Left forelimb (tissue), 1 donor: ENCODE measurements at places on chromosomes 16 and 17.

DNA sequence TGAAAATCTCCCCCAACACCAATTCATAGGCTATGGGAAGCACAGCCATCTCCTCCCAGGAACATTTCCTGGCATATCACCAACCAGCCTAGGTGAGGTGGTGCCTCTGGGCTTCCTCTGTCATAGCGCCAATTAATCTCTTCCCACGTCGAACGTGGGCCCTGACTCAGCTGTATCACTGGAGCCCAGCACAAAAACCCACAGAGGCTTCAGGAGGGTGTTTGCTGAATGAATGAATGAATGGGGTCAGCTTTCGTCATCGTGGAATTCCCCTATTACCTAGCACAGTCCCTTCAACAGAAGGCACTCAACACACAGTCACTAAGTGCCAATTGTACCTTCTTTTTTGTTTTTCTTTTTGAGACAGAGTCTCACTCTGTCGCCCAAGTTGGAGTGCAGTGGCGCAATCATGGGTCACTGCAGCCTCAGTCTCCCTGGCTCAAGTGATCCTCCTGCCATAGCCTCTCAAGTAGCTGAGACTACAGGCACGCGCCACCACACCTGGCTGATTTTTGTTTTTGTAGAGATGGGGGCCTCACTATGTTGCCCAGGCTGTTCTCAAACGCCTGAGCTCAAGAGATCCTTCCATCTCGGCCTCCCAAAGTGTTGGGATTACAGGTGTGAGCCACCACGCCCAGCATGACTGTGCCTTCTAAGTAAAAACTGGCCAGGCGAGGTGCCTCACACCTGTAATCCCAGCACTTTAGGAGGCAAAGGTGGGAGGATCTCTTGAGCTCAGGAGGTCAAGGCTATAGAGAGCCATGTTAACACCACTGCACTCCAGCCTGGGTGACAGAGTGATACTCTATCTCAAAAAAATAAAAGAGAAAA lies 4.1 kb downstream of the ZNF688 start:
- no peak for DNase-seq

DNA sequence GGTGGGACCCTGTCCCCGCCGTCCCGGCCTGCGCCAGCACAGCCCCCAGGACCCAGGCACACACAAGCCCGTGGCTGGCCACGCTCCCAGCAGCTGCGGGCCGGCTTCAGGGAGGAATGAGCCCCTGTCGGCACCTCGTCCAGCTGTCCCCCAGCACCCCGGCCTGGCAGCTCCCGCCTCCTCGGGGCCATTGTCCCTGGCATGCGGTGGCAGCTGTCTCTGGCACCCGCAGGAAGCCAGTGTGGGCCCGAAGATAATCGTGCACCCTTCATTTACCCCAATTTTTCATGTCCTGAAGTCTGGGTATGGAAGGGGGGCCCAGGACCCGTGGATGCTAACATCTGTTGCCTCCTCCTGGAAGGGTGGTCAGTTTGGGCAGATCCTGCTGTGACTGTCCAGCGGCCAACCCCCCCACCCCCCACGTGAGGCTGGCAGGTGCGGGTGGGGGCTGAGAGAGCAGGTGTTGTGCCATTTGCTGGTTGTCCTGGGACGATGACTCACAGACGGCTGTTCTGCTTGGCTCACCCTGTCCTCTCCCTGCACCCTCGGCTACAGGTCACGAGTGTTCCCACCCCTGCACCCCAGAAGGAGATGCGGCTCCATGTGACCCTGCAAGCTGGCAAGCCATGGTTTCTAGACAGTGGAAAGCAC lies 4.0 kb upstream of the LMF1 start:
- DNase-seq = no peak

GRCh38 chr17:76952402-76952801 lies 84.2 kb downstream of the MGAT5B start:
- DNase-seq = no peak

- no peak for DNase-seq
Measured at GRCh38 chr17:79223953-79224352, 149.3 kb downstream of the ENGASE start.

GRCh38 chr16:7083096-7083495 lies 249.5 kb upstream of the RBFOX1 start:
- DNase-seq = no peak

DNA sequence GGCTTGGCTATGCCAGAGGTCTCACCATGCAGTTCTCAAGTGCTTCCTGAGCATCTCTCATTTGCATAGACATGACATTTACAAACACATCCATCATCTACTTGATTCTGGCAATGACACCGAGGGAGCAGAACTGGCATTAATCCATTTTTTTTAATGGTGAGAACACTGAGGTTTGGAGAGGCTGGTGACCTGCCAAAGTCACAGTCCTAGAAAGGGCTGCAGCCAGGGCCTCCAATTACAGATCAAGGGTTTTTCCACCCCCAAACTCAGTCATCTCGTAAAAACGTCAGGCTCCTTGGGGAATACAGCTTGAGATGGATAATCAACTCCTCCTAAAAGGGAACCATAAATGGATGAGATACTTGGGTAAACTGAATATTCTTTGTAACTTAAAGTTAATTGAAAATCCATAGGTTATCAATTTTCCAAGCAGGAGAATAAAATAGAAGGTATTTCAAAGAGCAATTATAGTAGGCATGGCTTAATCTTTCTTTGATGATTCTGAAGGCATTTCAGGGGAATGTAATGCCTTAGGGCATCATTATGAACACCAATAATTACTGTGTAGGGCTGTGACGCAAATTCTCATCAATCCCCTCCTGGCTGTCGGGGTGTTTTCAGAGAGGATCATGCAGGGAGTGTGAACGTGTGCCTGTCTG lies 9.4 kb upstream of the MEOX1 start:
- DNase-seq = no peak

DNA sequence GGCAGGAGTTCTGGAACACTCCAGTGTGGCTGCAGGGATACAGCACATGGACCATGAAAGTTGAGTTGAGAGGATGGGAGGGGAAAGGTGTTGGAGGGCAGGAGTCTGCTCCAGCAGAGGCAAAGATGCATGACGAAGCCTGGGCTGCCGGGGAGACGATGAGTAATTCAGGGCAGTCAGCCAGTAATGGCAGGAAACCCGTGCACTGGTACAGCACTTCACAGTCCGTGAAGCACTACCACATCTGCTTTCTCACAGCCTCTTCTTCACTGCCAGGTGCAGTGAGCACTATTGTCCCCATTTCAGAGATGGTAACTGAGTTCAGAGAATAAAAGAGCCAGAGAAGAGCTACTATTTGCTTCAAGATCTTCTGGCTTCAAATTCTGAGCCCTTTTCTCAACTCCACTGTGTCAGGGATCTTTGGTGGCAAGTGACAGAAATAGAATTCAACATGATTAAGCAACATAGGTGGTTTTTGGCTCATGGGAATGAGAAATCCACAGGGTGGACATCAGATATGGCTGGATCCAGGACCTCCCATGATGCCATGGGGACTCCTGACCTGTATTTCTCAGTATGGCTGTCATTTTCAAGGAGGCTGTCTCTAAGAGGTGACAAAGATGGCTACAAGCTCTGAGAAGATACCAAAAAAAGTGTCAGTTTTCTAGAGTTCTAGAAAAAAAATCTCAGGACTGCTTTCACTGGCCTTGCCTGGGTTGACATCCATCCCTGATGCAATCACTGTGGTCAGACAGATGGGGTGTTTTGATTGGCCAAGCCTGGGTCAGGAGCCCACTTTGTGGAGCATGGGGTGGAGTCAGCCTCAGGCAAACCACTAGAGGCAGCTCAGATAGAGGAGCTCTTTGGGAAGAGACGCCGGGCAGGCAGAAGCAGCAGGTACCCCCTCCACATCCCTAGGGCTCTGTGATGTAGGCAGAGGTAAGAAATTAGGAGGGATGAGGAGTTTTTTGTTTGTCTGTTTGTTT lies 24.7 kb downstream of the IL21R start:
- DNase-seq = peak; percentile 28

DNA sequence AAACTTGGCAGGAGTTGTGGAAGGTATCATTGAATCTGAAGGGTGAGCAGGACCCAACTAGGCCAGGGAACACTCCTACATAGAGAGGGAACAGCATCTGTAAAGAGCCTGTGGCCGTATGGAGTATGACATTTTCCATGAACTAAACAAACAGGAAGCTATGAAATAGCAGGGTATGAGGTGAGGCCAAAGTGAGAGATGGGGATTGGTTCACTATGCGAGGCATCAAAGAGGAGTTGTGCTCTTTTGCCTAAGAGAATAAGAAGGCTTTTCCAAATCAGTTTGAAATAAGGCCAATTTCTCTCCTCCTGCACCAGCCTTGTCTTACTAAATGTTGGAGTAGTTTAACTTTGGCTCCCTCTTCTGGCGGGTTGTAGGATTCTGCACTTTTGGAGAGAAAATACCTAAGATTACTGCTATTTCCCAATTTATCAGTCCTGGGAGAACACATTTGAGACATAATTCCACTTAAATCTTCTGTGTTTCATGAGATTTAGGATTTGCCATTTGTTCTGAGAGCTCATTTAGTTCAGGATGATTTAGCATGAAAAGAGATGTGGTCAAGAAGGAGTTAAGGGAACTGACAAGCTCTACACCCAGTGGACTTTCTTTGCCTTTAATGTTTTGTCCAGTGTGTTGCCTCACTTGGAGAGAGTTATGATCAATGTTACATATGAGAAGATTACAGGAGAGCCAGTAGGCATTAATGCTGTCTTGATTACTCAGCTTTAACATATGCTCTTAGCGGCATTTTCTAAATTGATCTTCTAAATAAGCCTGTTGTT lies 55.4 kb downstream of the TNRC6C start:
- DNase-seq = no peak

DNA sequence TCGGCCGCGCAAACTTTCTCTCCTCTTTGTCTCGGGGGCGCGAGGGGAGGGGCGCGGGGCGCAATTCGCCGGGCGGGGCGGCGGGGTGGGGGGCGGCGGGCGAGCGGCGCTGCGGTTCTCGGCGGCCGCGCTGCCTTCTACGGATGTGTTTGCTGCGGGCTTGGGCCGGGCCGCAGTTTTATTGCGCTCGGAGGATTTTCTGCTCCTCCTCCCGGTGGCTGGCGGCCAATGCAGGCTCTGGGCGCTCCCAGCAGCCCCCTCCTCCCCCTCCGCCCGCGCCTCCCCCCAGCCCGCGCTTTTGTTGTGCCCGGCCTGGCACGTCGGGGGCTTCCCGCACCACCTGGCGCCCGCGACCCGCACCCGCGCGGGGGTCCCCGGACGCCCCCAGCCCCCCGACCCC lies at the start of gene TIMP2:
Gene TIMP2, minus strand, starts transcription at position 154 of the 400 bp plus-strand sequence. CDS start 299 bp downstream, outside the sequence.
- DNase-seq = peak; percentile 95

DNA sequence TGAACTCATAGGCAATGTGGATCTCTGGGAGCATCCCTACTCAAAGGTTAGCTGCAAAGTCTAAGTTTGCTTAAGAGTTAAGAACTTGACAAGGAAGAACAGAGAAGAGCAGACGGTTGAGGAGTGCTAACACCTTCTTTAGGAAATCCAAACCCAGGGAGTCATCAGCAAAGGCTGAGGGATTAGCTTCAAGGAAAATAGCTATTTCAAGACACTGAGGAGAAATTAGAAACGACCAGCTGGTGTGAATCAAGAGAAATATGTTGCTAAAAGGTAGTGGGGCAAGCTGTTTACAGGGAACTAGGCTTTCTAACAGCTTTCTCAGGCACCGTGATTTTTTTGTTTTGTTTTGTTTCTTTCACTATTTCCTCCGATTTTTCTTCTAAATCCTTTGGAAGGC lies 90.7 kb downstream of the CDH8 start:
- no peak for DNase-seq

DNA sequence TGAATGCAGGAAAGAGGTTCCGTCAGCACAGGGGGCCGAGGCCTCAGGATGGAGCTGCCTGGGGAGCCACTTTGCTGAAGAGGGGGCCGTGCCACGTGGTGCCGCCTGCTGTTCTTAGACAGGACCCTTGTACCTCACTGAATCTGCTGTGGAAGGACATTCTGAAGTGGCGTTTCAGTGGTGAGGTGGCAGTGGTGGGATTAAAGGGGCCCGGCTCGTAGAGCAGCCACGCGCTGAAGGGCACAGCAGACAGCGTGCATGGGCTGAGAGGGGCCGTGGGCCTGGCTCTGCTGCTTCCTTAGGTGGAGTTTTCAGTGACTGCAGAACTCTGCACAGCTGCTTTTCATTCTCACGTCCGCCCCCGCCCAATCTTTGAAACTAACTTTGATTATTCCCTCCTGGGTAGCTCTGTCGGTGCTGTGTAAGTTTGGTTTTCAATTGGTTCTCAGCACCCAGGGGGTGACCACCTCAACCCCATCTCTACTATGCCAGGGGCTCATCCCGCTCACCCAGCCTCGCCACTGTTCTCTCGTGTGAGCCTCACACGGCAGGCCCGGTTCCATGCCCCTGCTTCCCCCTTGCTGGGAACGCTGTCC lies 70.3 kb downstream of the SEC14L1 start:
- DNase-seq = no peak

GRCh38 chr17:51189628-51190027 lies 23.4 kb downstream of the NME2 start:
- DNase-seq = no peak

- DNase-seq = no peak
Measured at GRCh38 chr17:19407601-19408345, 3.3 kb upstream of the RNF112 start.

- DNase-seq = no peak
Measured at GRCh38 chr16:79651363-79651762, 50.8 kb upstream of the MAF start.

GRCh38 chr16:50856991-50857390 lies 115.1 kb downstream of the CYLD start:
- no peak for DNase-seq

GRCh38 chr17:70230850-70231640 lies 61.7 kb downstream of the KCNJ2 start:
- no peak for DNase-seq

DNA sequence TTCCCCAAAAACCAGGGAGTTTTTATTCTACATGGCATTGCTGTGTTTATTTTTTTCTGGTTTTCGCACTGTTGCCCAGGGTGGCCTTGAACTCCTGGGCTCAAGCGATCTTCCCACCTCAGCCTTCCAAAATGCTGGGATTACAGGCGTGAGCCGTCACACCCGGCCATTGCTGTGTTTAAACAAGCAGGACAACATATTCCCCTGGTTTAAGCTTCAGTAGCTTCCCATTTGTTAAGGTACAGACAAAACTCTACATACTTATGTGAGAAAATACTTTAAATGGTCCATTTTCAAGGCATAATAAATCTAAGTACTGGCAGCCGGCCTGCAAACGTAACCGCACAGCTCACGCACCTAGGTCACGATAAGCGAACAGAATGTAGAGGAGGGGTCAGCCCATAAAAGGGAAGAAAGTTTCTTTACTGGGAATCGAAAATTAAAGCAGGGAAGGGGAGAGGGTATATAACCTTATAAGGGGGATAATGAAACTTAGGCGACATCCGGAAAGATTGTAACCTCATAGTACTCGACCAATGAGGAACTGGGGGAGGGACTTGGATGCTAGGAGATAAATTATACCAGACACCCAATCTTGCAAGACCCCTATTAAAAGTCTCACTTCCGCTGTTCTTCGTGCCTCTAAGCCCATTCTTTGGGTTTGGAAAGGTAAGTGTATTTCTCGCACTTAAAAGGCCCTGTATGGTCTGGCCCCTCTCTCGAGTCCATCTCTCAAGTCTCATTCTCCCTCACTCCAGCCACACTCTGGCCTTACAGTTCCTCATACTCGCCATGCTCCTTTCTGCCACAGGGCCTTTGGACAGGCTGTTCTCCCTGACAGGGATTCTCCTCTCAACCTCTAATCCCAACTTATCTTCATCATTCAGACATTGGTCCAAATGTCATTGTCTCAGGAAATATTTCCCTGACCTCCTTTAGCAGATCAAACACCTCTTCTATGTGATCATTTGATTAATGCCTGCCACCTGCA lies 59.2 kb downstream of the TEX14 start:
- no peak for DNase-seq

GRCh38 chr17:1853698-1854097 lies 23.9 kb downstream of the RPA1 start:
- DNase-seq = no peak

GRCh38 chr16:5323284-5324141 lies 225.9 kb upstream of the EEF2KMT start:
- DNase-seq = no peak
